ENCODE measurements at places on chromosomes 13 and 19.
A peak's percentile ranks its signal among the peaks of the same experiment; 100 is the strongest.

DNA sequence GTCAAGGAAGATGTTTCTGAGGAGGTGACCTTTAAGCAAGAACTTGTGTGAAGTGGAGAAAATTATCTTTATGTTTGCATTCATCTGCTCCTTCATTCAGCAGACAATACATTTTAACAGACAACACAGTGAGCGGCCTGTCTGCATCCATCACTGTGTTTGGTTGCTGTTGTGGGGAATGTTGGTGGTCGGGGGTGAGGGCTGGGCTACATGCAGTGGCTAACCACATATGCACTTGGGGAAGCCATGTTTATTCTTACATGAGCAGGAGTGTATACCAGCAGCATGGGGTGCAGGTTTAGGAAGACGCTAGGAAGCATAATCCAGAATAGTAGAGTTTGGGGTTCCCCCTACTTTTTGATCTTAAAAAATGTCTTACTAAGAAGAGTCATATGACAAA, 66.4 kb downstream of the DHRS12 start:
- no peak for DNase-seq

- DNase-seq = peak; percentile 93
Observed at GRCh38 chr13:71474936-71475335, 392.1 kb downstream of the DACH1 start.

GRCh38 chr19:3683405-3684053, 16.7 kb downstream of the PIP5K1C start:
- no peak for DNase-seq

- no peak for DNase-seq
Observed at GRCh38 chr13:106499113-106499512, 36.3 kb downstream of the EFNB2 start.

- no peak for DNase-seq
Observed at GRCh38 chr19:17811103-17811502, 10.2 kb downstream of the INSL3 start.

DNA sequence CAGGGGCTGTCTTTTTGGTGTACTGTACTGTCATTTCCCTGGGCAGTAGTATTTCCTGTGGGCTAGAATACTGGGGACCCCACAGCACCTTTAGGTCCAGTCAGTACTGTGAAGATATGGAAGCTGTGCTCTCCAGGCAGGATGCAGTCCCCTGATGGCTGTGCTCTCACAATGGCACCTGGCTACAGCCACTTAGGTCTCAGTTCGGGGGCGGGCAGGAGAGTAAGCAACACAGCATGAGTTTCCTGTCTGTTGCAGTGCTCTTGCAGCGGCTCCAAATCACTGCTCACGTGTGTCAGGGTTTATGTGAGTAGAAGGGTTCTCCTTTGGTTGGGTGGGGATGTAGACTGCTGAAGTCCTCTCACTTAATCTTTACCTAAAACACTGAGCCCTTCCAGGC, 810.4 kb downstream of the DACH1 start:
- no peak for DNase-seq

GRCh38 chr19:44626048-44626624, 12.8 kb downstream of the IGSF23 start:
- DNase-seq = no peak

DNA sequence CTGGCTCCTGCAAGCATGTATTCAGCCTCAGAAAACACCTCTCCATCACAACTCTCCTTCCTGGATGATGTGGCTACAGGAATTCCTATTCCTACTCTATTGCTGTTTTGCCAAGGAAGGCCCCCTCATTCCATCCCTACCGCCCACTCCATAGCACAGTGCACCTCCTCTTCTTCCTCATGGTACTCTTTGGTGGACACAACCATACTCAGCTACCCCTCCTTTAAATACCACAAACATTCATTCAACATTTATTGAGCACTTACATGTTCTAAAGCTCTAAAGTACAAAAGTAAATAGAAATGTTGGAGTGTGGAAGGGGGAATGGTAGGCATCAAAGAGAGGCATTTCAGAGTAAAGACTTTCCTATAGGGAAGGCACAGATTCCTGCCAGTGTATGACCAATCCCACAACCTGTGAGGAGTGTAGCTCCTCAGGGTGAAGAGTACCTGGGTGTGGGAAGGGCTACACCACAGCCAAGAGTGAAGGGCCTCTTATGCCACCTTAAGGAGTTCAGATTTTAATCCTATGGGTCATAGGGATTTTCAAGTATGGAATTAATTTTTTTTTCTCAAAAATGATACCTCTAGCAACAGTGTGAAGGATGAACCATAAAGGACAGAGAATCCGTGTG, 42.5 kb downstream of the STARD13 start:
- no peak for DNase-seq

Measured in NCI-H2171 treated with DMSO at 0.1 percent for 48 hours (cell line).